ENCODE measurements at places on chromosomes 3 and 15.
A peak's percentile ranks its signal among the peaks of the same experiment; 100 is the strongest.

- DNase-seq, result no peak
Observed at GRCh38 chr3:29138171-29138570, 142.7 kb upstream of the RBMS3 start.

DNA sequence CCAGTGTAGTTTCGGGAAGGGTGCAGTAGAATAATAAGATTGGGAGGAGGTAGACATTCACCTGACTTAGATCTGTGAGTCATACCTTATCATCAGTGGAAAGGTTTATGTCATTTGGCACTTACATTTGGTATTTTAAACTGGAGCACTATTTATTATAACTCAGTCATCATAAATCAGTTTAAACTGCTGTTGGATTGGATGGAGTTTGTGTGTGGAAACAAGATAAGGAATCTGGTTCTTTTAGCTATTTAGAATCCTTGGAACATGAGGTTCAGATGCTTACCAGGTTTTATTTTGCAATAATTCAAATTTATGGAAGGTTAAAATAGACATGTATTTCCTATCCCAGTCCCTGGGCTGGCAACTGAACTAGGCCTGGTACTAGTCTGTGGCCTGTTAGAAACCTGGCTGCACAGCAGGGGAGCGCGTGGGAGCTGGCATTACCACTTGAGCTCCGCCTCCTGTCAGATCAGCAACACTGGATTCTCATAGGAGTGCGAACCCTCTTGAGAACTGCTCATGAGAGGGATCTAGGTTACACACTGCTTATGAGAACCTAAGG lies 34.5 kb downstream of the ZFAND6 start:
- DNase-seq, result no peak

DNA sequence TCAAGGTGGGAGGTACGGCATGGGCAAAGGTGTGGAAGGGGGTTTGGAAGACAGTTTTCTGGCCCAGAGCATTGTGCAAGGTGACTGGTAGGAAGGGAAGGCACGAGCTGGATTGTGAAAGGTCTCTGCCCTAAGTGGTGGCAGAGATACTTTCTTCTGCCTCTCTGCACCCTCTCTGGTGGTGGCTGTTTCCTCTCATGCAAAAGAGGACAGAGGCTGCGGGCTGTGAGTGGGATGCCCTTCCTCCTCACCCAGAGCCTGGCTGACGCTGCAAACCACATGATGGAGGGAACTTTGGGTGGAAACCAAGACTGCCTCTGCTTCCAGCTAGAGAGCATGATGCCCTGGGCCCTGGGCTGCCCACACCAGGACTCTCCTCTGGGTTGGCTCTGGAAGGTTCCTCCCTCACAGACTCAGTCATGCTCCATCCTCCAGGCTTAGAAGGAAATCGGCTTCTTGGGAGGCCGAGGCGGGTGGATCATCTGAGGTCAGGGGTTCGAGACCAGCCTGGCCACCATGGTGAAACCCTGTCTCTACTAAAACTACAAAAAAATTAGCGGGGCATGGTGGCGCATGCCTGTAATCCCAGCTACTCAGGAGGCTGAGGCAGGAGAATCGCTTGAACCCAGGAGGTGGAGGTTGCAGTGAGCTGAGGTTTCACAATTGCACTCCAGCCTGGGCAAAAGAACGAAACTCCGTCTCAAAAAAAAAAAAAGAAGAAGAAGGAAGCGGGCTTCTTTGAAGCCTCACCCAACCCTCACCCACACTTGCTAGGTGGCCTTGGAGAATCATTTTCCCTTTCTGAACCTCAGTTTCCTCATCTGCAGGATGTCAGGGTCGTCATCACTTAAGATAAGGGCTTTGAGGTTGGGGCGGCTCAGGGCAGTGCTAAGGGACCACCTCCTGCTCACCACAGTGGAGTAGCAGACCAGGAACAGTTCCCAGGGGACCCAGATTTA lies 8.3 kb downstream of the PSTPIP1 start:
- DNase-seq, result no peak

DNA sequence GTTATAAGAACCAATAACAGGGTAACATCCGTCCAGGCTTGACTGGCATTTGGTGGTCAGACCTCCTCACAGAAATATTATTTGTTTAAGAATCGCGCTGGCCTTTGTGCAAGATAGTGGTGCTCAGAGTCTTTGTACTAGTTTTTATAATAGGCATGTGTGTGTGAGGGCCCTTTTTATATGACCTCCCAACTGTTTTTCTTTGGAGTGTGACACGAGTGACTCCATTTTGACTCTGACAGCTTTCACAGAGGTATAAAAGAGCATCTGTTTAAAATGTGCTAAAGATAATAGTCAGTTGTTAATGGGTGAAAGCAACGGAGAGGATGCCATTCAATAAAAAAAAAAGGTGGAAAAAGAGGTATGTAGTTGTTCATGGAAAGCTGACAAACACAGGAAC lies 110.4 kb downstream of the IL1RAP start:
- DNase-seq, result no peak

DNA sequence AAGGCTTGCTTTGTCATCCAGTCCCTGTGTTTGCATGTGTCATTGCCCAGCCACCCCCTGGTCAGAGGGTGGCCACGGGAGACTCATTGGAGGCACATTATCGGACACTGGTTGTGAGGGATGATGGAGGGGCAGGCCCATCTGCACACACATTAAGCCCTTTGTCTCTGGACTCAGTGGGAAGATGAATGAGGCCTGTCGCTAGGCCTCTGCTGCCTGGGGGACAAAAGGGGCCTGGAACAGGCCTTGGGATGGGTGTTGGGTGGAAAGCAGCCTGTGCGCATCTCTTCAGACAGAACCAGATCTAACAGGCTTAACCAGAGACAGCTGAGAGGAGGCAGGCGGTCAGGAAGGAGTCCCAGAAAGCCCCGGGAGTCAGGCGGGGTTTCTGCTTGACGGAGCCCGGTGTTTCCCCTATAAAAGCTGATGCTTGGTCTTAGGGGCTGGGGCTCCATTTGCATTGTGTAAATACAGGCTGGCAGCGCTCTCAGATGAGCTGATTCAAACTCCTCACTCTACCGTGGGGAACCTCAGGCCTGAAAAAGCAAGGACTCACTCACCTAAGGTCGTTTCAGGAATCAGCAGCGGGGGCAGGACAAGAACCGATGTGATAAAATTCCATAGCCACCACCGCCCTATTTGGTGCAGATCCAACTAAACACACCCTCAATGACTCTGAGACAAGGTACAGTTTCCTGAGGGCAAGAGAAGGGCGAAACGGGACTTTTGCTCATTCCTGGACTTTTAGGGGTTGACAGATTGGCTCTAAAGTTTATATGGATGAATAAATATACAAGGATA lies 17.1 kb upstream of the SKIC8 start:
- DNase-seq, result no peak

GRCh38 chr3:169090559-169090958 lies 573.0 kb downstream of the MECOM start:
- no peak for DNase-seq

GRCh38 chr3:48528048-48528447 lies 24.1 kb upstream of the SHISA5 start:
- no peak for DNase-seq

- DNase-seq, result no peak
Observed at GRCh38 chr3:43869491-43869890, 178.8 kb downstream of the ABHD5 start.

DNA sequence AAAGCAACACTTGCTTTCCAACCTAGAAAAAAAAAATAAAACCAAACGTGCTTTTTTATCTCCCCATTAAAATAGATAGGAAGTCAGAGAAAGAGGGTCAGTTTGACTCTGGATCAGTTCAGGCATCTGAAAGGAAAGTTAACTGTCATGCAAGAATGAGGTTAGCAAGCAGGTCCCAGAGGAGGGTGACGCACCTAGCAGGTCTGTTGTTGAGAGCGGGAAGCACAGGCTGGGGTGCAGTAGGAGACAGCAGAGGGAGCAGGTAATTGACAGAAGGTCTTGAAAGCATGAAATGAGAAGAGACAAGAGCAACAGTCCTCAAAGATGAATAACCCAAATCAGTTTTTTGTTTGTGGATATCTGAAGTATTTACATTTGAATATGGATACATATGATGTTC lies 82.5 kb downstream of the ANO10 start:
- DNase-seq, result no peak

GRCh38 chr3:177098551-177098950 lies 98.7 kb downstream of the TBL1XR1 start:
- DNase-seq, result no peak

GRCh38 chr15:58440158-58440910 lies 8.5 kb downstream of the LIPC start:
- DNase-seq, result no peak

DNA sequence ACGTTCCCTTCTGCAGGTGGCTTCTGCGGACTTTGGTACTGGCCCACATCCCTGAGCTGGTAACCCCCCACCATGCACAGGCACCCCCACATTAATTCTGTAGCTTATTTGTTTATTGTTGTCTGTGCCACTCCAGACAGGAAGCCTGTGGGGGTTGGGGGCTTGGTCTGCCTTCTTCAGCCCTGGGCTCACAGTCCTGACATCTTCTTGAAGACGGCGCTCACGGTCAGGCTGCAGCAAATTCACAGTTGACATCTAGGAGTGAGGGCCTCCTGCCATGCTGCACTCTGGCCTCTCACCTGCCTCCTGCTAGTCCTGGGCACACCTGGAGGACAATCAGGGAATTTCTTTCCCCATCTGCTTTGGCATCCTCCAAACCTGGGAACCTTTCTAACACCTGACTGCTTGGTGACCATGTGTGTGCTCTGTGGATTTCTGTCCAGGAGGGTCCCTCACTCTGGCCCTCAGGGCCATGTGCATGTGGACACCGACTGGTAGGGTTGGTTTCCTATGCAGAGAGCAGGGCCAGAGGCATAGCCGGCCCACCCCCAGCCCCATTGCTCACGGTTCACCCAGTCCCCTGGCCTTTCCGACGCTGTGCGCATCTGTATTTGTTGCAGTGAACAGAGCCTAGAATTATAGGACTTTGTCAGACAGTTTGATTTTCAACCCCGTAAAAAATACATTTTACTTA lies 68.8 kb downstream of the APBA2 start:
- no peak for DNase-seq

DNA sequence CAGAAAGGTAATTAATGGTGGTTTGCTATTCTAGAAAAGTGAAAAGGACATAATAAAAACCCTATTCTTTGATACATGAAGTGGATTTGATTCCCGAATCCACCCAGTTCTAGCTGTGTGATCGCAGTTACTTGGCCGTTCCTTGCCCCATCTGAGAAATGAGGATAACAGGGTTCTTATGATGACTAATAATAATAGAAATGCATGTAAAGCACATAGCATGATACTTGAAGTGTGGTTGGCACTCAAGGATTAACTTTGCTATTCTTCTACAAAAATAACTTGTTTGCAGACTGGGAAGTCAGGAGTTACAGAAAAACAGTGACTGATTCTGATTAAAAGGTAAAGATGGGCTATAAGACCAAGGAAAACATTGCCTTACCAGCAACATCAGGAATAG lies 26.8 kb downstream of the PARL start:
- DNase-seq, result no peak

DNA sequence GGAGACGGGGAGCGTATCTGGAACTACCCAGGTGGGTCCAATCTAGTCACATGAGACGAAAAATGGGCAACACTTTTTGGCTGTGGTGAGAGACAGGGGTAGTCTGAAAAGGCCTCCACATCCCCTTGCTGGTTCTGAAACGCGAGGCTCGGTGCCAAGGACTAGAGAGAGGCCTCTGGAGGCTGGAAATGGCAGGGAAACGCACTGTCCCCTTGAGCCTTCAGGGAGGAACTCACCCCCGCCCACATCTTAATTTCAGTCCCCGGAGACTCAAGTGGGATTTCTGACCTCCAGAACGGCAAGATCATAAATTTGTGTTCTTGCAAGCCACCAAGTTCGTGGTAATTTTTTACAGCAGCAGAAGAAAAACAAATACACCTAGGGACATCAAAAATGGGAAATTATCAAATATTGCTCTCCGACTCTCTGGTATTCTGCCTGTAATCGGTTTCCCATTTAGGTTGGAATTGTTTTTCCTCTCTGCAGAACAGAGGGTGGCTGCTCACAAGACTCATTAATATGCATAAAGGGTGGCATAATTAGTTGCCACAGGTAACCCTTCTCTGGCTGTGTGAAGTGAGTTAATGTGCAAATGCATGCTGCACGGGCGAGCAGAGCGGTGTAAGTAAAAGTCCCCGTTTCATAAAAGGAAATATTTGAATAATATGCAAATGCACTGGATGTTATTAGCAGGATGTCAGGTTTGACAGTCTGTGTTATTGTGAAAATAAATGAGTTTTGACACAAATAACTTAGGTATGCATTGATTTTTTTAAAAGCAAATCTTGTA lies 185.7 kb downstream of the ARRDC4 start:
- no peak for DNase-seq

GRCh38 chr15:68431792-68432401 lies at the start of gene ITGA11:
ITGA11 (minus strand) TSS chr15:68432163; CDS start chr15:68432066, 97 bp downstream.
- peak; percentile 27 for DNase-seq

DNA sequence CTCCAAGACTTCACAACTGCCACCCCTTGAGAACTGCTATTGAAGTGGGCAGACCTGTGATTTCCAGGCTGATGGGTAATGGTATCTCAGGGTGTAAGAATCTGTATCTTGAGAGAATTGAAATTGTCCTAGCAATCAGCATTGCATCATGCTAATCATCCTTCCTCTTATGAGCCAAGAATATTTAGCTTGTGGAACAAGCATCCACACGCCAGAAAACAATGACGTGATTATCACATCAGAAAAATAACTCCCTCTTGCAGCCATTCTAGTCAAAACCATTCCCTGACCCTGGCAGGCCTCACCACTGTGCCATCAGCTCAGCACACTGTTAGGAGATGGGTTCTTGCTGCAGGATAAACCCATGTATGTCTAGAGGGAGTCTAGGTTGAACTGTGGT lies 6.7 kb downstream of the BCL2L10 start:
- no peak for DNase-seq

- no peak for DNase-seq
Observed at GRCh38 chr15:65824941-65825544, 33.0 kb upstream of the DENND4A start.

GRCh38 chr15:96023081-96023480 lies 307.4 kb upstream of the NR2F2 start:
- no peak for DNase-seq

DNA sequence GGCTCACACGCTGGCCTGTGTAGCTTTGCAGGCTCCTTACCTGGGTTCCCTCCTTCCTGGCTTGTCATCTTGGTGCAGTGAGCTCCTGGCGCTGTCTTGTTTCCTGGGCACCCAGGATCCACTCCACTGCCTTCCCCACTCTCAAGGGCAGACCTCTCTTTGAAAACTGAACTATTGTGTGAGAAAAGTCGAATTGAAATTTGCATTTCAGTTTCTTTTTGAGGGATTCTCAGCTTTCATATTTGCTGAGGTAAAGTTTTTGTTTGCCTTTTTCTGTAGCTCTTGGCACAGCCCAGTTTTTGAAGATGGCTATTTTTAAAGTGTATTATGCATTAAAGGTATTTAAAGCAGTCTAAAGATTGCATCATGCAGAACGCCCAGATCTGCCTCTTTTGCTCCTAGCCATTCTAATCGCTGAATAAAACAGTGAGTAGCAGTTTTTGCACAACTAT lies 70.1 kb downstream of the CCK start:
- DNase-seq, result no peak

DNA sequence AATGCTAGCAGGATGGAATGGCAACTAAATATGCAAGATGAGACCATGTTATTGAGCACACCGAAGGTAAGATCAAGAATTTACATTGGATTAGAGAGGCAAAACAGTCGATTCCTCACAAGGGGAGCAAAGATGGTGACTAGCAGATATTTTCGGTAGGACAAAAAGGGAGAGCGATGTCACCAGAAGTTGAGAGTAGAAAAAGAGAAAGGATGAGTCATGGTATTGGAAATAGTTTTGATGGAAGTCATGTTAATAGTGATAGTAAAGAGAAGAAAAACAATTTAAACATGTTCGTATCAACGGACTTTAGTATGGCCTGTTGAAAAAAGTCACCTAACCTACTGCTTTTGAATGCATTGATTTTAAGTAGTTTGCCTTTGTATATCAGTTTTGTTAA lies 55.0 kb downstream of the UBE2E2 start:
- no peak for DNase-seq

- DNase-seq, result no peak
Observed at GRCh38 chr15:88684345-88684744, 45.5 kb downstream of the ISG20 start.

Measured in NCI-H345 (cell line).